Ureter (tissue), 1 donor: ENCODE measurements at places on chromosomes 4 and X. TPM values are rescaled to one million over a fixed set of nuclear protein-coding genes. Genes with fewer than 3 reads are reported as not detected.

- no peak for DNase-seq
These were observed 71.9 kb downstream of the LIMCH1 start for GRCh38 chr4:41609851-41610250.

GRCh38 chr4:610411-611261 lies 14.7 kb upstream of the PDE6B start:
- no peak for DNase-seq

- no peak for DNase-seq
These were observed 648.3 kb downstream of the GABRG1 start for GRCh38 chr4:45475548-45475947.

DNA sequence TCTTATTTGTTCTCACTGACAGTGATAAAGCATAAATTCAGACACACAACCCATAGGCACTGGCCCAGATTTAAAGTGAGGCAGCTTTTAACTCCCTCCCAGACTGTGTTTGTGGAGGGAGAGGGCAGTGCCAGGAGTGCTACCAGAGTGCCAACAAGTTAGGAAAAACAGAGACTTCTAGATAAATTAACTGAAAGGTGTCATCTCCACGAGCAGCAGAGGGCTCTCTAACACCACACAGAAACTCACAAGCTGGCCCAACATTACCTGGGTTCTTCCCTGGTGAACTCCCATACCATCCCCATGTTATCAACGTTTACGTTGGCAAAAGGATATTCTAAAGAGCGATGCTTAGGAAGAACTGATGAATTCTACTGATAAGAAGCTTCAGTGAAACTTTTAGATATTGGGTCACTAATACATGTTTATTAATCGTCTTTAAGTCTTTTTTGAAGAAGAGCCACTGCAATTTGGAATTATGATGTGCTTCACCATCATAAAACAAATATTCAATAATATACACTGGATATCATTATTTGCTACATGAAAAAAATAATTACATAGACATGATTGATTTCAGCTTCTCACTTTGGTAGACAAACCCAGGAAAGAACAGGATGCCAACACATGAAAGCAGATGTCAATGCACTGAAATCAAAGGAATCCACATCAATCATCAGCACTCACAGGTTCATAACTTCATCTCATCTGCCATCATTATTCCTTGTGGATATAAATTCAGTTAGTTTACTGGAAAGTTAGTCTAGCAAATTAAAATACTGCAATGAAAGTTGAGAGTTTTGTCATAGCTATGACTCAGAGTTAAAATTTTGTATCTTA lies 121.2 kb upstream of the NAP1L5 start:
- peak; percentile 54 for DNase-seq

DNA sequence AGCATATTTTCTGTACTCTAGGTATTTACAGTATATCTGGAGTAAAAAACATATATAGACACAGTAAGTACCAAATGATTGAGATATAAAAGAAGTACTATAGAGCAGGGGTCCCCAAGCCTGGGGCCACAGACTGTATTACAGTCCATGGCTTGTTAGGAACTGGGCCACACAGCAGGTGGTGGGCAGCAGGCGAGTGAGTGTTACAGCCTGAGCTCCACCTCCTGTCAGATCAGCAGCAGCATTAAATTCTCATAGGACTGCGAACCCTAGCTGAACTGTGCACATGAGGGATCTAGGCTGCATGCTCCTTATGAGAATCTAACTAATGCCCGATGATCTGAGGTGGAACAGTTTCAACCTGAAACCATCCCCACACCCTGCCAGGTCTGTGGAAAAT lies 300.7 kb downstream of the NR3C2 start:
- DNase-seq: no peak

GRCh38 chr4:95157596-95157995 lies 391.2 kb downstream of the UNC5C start:
- no peak for DNase-seq

DNA sequence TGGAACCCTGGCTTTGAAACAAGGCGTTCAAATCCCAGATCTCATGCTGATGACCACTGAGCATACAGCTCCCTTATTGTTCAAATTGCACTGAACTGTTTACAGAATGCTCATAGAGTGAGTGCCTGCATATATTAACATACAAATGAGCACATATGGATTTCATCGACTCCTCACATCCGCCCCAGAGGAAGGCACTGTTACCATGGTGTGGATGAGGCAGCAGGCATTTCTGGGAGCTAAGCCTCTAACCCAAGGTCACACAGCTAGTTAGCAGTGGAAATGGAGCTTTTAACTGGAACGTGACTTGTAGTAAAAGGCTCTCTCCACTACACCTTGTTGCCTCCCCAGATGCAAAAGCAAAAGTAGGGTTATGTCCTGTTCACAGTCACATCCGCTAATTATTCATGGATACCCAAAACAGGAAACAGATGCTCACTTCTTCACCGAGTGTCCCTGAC lies 289.7 kb downstream of the STK32B start:
- DNase-seq: no peak

The CLGN gene
- 1.1 TPM for total RNA-seq

The HERC5 gene
- 3.0 TPM for total RNA-seq

The SHROOM4 gene
- total RNA-seq: 19.3 TPM

The CSAG1 gene
- not detected for total RNA-seq
